ENCODE measurements at places on chromosomes 5 and 9.
A peak's percentile ranks its signal among the peaks of the same experiment; 100 is the strongest.

DNA sequence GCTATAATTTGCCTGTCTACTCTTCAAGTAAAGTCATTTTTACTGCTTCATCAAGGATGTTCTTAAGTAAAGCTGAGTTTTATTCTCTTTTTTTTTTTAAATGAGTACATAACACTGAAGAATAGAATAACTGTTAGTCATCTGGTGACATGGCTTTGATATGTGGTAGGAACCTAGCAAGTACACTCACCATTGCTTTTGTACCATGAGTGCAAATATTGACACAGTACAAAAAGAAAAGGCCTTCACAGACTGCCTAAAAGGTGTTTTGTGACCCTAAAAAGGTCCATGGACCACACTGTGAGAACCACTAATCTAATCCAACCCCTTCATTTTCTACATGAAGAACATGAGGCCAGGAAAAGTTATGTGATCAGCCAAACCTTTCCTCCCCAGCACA lies 55.0 kb downstream of the ECPAS start:
- DNase-seq = no peak

DNA sequence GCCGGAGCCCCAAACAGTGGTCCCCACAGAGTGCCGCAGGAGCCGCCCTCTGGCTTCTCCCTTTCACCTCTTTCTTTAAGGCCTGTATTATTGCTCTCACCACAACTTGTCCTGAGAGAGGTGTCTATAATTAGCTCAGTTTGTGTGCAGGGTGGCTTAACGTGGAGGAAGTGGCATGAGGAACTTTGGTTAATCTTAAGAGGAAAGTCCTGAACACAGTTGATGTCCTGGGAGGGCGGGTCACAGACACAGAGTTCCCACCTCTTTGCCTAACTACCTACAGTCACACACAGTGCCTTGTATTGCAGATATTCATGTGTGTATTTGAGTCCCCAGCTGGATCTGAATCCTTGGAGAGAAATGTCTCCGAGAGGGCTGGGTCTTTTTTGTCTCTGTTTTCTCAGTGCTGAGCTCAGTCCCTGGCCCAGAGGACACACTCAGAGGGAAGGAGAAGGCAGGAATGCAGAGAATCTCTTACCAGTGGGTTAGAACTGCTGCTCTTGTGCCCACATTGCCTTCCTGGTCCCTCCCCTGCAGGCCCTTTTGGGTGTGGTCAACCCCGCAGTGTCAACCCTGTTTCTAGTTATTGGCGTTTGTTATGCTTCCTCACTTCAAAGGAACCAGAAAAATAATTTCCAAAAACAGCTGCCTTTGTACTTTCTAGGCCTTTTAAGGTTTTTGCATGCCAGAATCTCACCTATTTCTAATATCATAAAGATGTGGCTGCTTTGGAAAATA lies 392.5 kb downstream of the KDM4C start:
- DNase-seq = no peak

GRCh38 chr5:153880106-153880505 lies 158.6 kb downstream of the FAM114A2 start:
- DNase-seq = no peak

GRCh38 chr9:5838884-5839571 lies 6.1 kb upstream of the ERMP1 start:
- peak; percentile 0 for DNase-seq

GRCh38 chr5:99936911-99937310 lies 598.3 kb upstream of the FAM174A start:
- DNase-seq = no peak

DNA sequence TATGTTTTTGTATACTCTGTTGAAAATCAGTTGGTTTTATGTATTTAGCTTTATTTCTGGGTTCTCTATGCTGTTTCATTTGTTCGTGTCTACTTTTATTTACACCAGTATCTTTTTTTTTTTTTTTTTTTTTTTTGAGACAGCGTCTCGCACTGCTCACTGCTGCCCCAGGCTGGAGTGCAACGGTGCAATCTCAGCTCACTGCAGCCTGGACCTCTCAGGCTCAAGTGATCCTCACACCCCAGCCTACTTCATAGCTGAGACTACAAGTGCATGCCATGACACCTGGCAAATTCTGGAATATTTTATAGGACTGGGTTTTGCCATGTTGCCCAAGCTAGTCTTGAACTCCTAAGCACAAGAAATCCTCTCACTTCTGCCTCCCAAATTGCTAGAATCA lies 869.4 kb upstream of the CDH6 start:
- DNase-seq = no peak

- no peak for DNase-seq
Observed at GRCh38 chr9:134992755-134993124, 75.0 kb upstream of the FCN1 start.

DNA sequence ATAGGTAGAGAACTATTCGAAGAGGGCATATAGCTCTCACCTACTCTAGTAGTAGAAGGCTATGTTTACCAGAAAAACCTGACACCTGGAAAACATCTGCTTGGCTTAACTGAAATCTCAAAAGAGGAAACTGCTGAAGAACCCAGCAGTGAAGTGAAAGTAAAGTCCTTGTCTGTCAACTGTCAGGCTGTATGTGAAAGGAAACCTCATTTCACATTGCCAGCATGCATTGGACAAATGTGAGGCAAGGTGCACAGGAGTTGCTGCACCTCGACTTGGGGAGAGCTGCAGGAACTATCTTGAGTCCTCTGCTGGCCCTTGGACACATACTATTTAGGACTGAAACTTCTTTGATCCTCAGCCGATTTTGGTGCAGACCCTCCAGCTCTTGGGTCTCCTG lies 53.3 kb downstream of the NREP start:
- DNase-seq = no peak

DNA sequence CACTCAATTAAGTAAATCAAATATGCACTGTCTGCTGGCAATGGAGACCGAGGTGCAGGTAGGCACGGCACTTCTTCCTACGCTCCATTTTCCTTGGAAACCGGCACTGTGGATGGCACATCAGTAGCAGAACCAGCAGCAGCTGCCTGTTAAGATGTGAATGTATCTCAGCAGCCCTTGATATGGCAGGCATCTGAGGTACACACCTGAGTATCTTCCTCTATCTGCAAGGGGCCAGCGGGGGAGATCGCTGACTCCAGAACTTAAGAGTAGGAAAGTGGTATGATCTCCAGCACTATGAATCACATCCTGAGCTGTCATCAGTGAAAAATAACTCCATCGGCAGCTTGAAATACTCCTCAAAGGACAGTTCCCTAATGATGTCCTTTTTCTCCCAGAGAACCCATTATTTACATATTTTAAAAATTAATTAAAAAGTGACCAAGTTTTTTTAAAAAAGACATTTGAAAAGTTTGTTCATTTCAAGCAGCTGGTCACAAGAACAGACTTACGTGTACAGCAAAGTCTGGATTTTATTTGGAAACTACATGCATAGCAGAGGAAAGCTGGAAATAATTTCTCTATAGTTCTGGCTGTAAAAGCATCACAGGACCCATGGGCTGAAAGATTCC lies 97.1 kb downstream of the ADAMTS12 start:
- no peak for DNase-seq

DNA sequence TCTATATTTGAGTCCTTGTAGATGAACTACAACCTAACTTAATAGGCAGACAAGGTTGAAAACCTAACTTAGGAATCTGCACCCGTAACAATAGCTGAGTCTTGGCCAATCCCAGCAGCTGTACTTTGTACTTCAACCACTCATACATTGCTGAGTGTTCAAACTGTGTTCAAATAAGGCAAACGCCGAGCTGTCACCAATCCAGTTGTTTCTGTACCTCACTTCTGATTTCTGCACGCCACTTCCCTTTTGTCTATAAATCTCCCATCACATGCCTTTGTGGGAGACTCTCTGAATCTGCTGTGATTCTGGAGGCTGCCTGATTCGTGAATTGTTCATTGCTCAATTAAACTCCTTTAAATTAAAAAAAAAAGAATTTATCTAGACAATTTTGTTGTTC lies 167.8 kb upstream of the TUT7 start:
- no peak for DNase-seq

DNA sequence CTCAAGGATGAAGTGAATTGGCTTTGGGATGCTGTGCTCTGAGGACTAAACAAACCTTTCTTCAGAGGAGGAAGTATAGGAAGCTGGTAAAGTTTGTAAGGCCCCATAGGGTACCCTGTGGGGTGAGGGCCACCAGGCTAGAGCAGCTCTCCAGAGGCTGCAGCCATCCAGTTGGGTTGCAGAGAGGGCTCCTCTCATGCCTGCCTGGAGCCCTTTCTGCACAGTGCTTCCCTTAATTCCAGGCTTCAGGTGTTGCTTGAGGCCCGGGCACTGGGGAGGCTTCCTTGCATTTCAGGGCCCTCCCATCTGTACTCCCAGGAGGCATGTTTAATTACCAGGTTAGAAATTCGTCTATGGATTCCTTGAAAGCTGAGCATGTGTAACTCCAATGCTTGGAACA lies 95.3 kb upstream of the FSTL4 start:
- no peak for DNase-seq

DNA sequence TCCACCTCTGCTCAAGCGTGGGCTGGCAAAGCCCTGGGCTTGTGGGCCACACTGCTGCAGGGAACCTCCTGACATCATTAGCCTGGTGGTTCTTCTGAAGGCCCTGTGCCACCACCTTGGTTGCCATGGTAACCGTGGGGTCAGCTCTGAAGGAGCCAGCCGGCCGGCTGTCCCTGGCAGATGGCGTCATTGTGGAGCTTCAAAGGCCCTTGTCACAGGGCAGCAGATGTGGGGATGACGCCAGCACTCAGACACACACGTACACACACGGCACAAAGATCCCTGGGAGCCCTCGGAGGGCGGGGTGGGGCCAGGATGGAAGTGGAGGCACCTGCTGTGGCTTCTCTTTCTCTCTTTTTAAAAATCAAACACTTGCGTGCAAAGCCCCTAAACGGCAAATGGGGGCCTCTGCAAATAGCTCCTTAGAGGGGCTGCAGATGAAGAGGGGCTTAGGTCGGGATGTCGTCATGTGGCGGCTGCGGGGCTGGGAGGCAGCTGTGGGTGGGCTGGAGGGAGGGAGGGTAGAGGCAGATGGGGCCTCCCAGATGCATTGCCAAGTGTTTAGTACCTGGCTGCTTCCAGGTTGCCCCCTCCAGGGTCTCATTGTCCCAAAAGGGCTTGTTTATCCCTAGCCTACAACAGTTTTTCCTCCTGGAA lies 19.5 kb upstream of the RPL26L1 start:
- DNase-seq = no peak

Measured in SW 1271 (cell line).